ENCODE measurements at places on chromosomes 11 and 22. TPM values are rescaled to one million over a fixed set of nuclear protein-coding genes. Genes with fewer than 3 reads are reported as not detected.

The SLC22A6 gene
- total RNA-seq: not detected

The RAG2 gene
- total RNA-seq: 195 TPM

The PTPRCAP gene
- 198 TPM for total RNA-seq

The OR51B5 gene
- 0.14 TPM for total RNA-seq

The MUC6 gene
- total RNA-seq: 0.19 TPM

The CFAP300 gene
- total RNA-seq: 0.66 TPM

The CST6 gene
- total RNA-seq: 0.66 TPM

The DBX1 gene
- not detected for total RNA-seq

The ALDH3B2 gene
- total RNA-seq: 0.57 TPM

The RIBC2 gene
- total RNA-seq: 2.2 TPM

The ADAMTS8 gene
- 0.14 TPM for total RNA-seq

The SCARF2 gene
- 0.38 TPM for total RNA-seq

The OR5B21 gene
- total RNA-seq: not detected

The SPON1 gene
- total RNA-seq: 3.6 TPM

The LRRC10B gene
- 4.1 TPM for total RNA-seq

The OR51I1 gene
- total RNA-seq: not detected

The CHRDL2 gene
- total RNA-seq: not detected

The OR4D5 gene
- not detected for total RNA-seq

The OR8A1 gene
- not detected for total RNA-seq

The OR8D1 gene
- total RNA-seq: not detected

The JHY gene
- total RNA-seq: 1.5 TPM

The KCNJ5 gene
- total RNA-seq: 7.2 TPM

The B4GALNT4 gene
- total RNA-seq: 3.5 TPM

The OR4C13 gene
- not detected for total RNA-seq

The DDTL gene
- total RNA-seq: 1.3 TPM

The TAF6L gene
- 18.9 TPM for total RNA-seq

The OR52N4 gene
- 0.09 TPM for total RNA-seq

The NXPE2 gene
- total RNA-seq: 0.05 TPM

The PLCB3 gene
- total RNA-seq: 5.8 TPM

The LBHD1 gene
- 4.0 TPM for total RNA-seq

The WNT7B gene
- total RNA-seq: 0.66 TPM

The OR4A16 gene
- total RNA-seq: not detected

The NDUFV1 gene
- total RNA-seq: 126 TPM

The SCGB1A1 gene
- total RNA-seq: 1.5 TPM

The SLC22A8 gene
- total RNA-seq: not detected

The ZNF215 gene
- 5.9 TPM for total RNA-seq

The CRYBA4 gene
- 0.47 TPM for total RNA-seq

The FAM111A gene
- total RNA-seq: 60.5 TPM

The DNAJB13 gene
- 0.24 TPM for total RNA-seq

The TRIM49 gene
- total RNA-seq: 0.09 TPM

The GVQW3 gene
- 2.9 TPM for total RNA-seq
